Fibroblast of skin of scalp (primary cell): ENCODE measurements at places on chromosomes 11 and 22.
A peak's percentile ranks its signal among the peaks of the same experiment; 100 is the strongest.

GRCh38 chr11:111476956-111477355 lies 35.2 kb downstream of the BTG4 start:
- no peak for DNase-seq

GRCh38 chr11:135075740-135076139 lies 663.7 kb upstream of the B3GAT1 start:
- peak; percentile 8 for DNase-seq

GRCh38 chr11:72958791-72959190 lies 144.6 kb downstream of the ATG16L2 start:
- peak; percentile 53 for DNase-seq

- no peak for DNase-seq
These were observed 12.2 kb upstream of the GRK2 start for GRCh38 chr11:67253872-67254624.

GRCh38 chr22:44548981-44549380 lies 50.9 kb upstream of the RTL6 start:
- no peak for DNase-seq

GRCh38 chr22:42314709-42315391 lies 44.4 kb upstream of the TCF20 start:
- no peak for DNase-seq

- peak; percentile 85 for DNase-seq
These were observed 6.0 kb downstream of the HOATZ start for GRCh38 chr11:111520560-111520959.
